ENCODE measurements at places on chromosomes 3 and 15. TPM values are rescaled to one million over a fixed set of nuclear protein-coding genes. Genes with fewer than 3 reads are reported as not detected.

The C3orf80 gene
- total RNA-seq: not detected

The SPTBN5 gene
- total RNA-seq: 2.7 TPM

The GUCA1C gene
- total RNA-seq: not detected

The AHSG gene
- not detected for total RNA-seq

The ASB14 gene
- not detected for total RNA-seq

The PIERCE2 gene
- not detected for total RNA-seq

Measured in CD4-positive, alpha-beta memory T cell (primary cell).